ENCODE measurements at places on chromosomes 7 and 10. TPM values are rescaled to one million over a fixed set of nuclear protein-coding genes. Genes with fewer than 3 reads are reported as not detected.

DNA sequence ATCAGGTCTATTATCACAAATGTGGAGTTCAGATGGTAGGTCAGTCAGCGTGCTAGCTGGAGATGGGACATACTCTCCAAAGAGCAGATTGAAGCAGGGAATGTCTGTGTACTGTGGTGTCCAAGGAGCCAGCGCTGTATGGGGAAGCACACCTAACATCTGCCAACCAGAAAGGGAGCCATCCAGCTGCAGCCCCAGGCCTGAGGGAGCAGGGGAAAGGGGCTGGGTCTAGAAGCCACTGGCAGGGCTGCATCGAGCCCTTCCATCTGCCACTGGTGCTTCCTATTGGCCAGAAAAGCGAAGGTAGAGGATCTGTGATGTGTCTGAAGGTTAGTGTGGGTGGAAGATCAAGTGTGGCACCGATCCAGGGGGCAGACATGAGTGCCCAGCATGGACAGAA lies 8.0 kb upstream of the RAMP3 start:
- DNase-seq: peak; percentile 6

DNA sequence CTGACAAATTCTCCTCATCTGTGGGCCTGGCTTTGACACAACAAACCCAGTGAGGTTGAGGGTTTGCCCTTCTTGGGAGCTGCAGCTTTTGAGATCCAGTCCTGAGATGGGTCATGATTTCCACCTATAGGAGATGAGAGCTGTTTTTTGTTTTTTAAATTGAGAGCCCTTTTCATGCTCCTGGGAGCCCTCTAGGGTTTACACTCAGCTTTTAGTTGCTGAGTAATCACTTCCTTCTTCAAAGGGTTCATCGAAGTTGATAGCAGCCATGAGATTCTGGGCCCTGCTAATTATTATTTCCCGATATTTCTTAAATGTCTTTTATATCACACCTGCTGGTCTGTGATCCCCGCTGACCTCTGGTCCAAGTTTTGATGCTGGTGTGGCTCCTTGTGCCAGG lies 47.3 kb upstream of the VIPR2 start:
- no peak for DNase-seq

DNA sequence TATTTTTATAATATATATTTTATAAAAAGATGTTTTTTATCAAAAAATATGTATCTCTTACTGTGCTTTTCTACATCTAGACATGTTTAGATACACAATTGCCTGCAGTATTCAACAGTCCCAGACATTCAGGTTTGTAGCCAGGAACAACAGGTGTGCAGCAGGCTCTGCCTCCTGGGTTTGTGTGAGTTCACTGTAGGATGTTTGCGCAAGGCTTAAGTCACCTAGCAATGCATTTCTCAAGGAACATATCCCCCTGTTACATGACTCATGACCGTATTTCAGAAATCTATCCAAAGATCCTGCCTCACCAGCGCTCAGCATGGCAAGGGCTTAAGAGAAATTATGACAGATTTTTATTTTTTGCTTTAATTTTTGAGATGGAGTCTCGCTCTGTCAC lies 41.5 kb downstream of the PITRM1 start:
- no peak for DNase-seq

GRCh38 chr10:70540089-70540788 lies 61.7 kb downstream of the PALD1 start:
- no peak for DNase-seq

DNA sequence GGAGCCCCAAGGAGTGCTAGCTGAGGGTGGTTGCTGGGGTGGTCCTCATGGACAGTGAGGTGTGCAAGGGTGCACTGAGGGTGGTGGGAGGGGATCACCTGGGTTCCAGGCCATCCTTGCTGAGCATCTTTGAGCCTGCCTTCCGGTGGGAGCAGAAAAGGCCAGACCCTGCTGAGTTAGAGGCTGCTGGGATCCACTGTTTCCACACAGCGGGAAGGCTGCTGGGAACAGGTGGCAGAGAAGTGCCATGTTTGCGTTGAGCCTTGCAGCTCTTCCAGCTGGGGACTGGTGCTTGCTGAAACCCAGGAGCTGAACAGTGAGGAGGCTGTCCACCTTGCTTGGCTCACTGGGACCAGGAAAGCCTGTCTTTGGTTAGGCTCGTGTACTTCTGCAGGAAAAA lies 34.9 kb downstream of the PRF1 start:
- peak; percentile 35 for DNase-seq

Gene CHCHD1
- 52.6 TPM for polyA plus RNA-seq

DNA sequence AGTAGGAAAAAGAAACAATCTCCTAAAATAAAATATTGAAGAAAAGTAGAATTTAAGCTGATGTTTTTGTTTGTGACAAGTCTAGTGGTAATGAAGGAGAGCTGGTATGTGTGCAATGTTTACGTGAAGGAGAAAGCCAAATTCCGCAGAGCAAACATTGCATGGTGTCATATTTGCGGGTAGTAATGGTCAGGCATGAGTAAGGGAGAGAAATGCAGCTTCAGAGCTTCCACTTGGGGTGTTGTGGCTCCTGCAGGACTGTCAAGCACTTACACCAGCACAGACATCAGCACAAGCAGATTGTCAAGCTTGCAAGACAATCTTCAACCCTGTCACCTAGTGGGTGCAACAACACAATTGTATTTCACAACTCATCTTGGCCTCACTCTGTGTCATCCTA lies 136.5 kb upstream of the ETV1 start:
- no peak for DNase-seq

- DNase-seq: no peak
Measured at GRCh38 chr7:30751696-30752273, at the start of gene INMT. TSS of gene INMT (plus strand) at chr7:30752135. CDS start at chr7:30752151, 16 bp downstream.

DNA sequence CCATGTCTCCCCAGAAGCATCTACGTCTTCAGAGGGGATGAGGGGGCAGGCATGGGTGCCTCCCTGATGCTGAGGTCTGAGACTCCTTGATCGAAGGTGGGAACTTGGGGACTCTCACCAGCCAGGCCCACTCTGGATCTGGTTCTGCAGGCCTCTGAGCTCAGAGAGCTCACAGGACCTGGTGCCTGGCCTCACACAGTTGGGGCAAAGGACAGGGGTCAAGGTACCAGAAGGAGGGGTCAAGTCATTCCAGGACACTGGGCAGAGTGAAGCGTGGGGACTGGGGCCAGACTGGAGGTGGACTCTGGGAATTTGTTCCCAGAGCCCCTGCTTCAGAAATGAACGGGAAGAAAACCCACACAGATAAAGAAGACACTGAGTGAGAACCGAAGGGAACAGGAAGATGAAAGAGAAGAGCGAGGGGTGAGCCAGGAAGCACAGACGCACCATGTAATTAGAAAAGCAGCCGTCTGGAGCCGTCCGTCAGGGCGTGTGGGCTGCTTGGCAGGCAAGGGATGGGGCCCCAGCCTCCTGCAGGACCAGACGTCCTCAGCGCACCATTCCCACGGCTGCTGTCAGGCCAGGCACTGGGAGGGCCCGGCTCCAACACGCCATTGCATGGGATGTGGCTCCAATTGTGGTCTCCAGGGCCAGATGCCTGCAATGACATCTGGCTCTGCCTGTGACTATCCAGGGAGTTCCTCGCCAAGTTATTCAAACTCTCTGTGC lies 47.7 kb downstream of the ZCCHC24 start:
- DNase-seq: no peak

- DNase-seq: no peak
Measured at GRCh38 chr7:39367943-39368342, 198.3 kb upstream of the YAE1 start.

GRCh38 chr7:159099711-159100231 lies 44.9 kb downstream of the VIPR2 start:
- DNase-seq: no peak

DNA sequence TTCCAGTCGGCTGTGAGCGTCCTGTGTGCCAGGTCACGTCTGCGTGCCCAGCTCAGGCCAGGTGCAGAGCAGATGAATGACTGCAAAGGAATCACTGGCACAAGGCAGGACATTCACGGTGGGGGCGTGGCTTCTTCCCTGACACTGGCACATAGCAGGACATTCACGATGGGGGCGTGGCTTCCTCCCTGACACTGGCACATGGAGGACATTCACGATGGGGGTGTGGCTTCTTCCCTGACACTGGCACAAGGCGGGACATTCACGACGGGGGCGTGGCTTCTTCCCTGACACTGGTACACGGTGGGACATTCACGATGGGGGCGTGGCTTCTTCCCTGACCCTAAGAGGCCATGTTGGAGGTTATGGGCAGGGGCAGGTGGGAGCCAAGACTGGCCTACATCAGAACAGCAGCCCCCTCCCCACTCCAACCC lies 64.3 kb downstream of the MYL10 start:
- no peak for DNase-seq

Gene CABCOCO1
- not detected for polyA plus RNA-seq

Gene LIPN
- not detected for polyA plus RNA-seq

Gene TMEM26
- polyA plus RNA-seq: not detected

DNA sequence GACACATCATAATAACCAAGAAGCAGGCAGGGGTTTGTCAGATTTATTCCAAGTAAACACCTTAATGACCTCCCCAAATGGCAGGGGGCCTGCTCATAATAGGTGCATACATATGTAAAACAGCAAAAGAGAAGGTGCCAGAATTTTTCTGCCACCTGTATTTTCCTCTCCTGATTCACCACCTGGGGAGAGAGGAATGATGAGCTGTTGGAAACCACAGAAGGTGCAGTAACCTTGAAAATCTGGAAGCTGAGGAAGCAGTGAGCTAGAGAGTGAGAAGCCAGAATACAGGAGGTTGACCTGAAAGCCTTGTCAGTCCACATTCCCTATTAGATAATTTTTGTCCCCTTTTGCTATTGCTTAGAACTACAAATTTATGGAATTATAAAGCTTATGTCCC lies 46.2 kb upstream of the PDE1C start:
- no peak for DNase-seq

DNA sequence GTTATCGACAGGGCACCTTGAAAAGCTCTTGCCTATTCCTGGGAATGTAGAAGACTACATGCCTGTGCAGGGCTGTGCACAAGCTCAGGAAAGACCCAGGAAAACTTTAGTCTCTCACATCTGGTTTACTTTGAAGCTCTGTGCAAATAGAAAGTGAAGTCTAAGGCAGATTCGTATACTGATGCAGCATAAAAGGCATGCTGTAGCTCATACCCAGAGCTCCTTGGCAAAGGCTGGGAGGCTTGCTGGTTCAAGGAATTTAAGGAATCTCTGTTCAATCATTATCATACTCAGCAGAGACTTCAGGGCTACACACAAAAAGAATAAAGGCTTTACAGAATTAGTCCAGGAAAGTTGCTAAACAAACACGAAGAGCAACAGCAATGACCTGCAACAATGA lies 192.0 kb downstream of the OTUD1 start:
- DNase-seq: no peak

DNA sequence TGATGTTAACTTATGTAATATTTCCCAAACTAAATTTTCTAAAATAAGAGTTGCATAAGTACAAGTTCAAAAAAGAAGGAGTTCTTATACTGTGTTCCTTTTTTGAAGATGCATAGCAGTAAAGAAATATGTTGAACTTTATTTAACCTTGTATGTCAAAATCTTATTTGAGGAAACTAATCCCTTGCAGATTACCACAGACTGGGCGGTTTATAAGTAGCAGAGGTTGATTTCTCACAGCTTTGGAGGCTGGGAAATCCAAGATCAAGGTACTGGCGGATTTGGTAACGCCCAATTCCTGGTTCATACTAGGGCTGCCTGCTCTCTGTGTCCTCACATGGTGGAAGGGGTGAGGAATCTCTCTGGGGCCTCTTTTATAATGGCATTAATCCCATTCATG lies 68.5 kb downstream of the GNAT3 start:
- no peak for DNase-seq

GRCh38 chr7:5750031-5750653 lies 31.3 kb downstream of the RNF216 start:
- no peak for DNase-seq

Gene PLEKHS1
- polyA plus RNA-seq: not detected

Gene SMURF1
- 2.2 TPM for polyA plus RNA-seq

DNA sequence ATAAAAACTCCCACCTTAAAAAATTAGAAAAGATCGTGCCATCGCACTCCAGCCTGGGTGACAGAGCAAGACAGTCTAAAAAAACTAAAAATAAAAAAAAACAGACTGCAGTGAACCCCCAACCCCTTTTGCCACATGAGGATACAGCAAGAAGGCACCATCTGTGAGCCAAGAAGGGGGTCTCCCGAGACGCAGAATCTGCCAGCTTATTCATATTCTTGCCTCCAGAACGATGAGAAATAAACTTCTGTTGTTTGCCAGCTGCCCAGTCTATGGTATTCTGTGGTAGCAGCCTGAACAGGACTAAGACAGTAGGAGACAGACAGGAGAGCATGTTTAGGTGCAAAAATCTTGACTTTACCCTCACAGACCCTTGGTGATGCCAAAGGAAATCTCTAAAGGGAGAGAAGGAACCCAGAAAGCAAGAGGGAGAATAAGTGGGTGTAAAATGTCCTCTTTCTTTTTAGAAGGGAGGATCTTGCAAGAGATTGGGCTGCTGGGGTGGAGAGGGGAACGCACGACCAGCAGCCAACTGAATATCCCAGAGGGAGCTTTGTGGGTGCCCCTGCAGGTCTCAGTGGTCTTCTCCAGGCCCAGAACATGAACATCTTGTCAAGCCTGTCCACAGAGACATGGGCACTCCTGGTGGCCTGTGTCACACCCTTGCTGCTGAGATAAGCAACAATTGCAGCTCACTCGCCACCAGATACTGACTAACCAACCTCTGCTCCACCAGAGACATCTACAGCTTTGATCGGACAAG lies 400.7 kb upstream of the FOXK1 start:
- no peak for DNase-seq

DNA sequence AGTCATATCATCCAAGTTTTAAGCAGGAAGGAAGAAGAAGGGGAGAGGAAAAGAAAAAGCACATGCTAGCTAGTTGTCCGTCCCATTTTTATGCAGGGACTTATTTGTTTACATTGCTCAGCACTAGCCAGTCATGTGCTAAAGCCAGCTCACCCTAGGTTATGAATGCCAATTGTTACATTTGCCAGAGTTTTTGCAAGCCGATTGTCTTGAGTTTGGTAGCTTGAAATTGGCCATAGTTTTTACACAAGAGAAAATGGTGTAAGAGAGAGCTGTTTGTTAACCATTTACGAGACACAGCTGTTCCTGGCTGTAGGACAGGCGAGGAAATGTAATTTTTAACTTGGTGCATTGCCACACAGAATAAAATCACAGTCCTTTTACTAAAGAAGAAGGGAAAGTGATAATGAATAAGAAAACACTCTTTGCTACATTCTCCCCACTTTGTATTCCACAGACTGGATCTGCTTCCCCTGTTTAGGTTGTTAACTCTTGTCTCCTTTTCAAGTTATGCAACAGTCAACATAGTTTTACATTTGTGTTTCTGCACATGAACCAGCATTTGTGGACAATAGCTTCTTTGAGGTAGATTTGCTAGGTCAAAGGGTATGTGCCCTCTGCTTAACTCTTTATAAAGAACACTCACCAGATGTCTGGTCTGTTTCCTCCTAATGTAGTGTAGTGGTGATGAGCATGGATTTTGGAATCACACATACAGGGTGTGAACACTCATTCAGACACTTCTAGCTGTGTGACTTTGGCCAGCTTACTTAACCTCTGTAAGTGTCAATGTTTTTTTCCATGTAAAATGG lies 357.2 kb downstream of the LRMDA start:
- DNase-seq: no peak

- no peak for DNase-seq
Measured at GRCh38 chr10:31701546-31701945, 227.1 kb downstream of the ARHGAP12 start.

- DNase-seq: peak; percentile 13
Measured at GRCh38 chr10:132381741-132382140, 15.3 kb upstream of the PWWP2B start.

Measured in CD8-positive, alpha-beta memory T cell (primary cell).